ENCODE measurements at places on chromosomes 2 and 18.

DNA sequence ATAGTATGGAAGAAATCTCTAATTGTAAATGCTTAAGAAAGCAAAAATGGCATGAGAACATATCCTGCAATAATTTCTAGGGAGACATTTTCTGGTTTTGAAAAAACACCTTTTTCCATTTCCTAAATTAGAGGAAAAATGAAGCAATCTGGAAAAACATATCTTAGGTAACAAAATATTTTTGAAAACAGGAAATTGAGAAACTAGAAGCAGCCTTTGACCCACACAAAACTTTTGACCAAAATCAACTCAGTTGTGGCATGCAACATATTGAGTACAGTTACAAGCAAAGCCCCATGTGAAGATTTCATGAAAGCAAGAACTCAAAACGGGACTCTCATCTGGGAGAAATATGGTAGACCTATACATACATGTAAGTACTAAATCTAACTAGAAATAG, 28.6 kb upstream of the CHAC2 start:
- DNase-seq, result no peak

DNA sequence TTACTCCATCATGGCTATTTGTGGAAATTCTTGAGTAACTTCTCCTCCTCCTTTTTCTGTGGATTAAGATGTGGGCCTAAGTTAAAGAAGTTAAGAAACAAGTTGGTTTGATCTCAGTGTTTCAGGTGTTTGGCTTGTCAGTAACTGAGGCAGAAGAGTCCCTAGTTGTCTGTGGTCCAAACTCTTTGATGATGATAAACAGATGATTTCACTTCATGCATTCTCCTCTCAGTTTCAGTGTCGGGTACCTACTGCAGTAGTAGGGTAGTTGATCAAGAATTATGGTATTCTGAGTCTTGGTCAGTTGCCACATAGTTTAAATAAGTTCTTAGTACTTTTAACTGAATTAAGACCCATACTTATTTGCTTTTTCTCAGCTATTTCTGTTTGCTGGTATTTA, 85.6 kb downstream of the NCOA1 start:
- no peak for DNase-seq

- no peak for DNase-seq
These were observed 4.3 kb downstream of the C2orf68 start for GRCh38 chr2:85607268-85608215.

DNA sequence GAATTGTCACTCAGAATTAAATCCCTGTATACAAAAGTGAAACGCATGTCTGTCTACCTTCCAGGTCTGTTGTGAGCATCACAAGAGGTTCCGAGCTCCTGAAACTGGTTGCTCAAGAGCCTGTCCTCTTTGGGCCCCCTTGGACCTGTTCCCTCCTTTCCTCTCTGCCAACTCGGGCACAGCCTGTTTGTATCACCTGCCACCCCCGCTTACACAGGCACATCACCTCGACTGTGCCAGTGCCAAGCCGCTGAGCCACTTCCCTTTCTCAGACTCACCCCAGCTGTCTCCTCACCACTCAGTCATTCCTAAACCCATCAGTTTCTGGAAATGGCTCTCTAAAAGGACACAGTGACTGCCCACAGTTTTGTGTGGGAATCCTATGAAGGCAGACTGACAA, 3.1 kb downstream of the EFR3B start:
- no peak for DNase-seq

- DNase-seq, result no peak
These were observed 801.9 kb upstream of the CELF4 start for GRCh38 chr18:38367473-38367872.

DNA sequence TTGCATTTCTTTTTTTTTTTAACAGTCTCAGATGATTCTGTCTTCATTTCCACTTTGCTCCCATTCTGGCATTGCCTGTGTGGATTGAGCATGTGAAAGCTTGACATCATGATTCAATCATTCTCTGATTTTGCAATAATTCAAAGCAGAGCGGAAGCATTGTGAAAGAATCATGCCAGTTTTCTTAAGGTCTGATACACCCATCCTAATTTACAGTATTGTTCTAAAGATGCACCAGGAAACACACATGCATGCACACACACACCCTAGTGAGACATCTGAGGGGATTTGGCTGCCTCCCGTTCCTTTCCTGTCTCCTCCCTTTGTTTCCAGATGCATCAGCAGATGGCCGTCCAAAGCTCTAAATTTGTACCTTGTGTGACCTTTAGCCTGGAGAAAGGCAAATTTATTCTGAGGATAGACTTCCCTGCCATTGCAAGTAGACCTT, 97.3 kb downstream of the FMNL2 start:
- peak; percentile 45 for DNase-seq

DNA sequence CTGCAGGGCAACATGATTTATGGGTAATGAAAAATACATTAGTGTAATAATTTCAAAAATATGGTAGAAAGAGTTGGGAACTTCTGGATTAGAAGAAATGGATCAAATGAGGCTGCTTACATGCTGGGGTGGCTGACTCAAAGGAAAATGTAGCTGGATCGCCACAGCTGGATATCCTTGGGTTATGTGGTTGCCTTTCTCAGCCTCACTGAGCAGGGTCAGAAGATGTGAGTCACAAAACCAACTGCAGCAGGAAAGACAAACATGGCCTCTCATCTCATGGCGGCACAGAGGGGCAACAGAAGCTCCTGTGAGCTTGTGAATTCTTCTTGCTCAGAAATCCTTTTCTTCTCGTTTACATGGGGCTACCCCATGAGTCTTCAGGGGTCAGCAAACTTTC, 317.1 kb upstream of the SPRED2 start:
- peak; percentile 87 for DNase-seq

DNA sequence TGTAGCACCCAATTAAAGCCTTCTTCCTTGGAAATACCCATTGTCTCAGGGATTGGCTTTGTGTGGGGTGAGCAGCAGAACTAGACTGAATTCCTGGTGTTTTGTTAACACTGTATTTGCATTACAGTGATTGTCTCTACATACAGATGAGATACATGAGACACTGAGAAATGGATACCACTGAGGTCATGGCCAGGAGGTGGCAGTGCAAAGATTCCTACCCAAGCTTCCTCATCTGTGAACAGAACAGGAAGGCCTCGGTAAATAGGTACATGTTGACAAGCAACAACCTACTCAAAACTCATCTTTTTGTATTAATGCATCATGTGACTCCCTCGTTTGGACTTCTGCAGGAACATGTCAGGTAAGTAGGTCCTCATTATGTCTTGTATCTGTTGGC, 445.8 kb upstream of the RGPD4 start:
- DNase-seq, result no peak

DNA sequence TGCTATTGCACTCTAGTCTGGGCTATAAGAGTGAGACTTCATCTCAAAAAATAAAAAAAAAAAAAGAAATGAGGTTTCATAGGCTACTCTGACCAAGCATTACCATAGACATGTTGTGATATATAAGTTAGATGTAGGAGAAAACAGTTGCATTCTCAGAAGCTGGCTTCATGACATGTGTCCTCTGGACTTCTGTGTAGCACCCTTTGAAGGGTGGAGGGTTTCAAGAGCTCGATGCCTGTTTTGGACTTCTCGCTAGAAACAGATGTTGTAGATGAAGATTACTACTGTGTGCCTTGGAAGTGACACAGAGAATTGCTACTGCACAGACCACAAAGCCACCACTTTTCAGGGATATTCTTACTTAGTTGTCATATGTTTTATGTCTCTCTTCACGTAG, 91.0 kb downstream of the TMEM247 start:
- DNase-seq, result no peak

Measured in fibroblast of skin of back (primary cell).